CD8-positive, alpha-beta memory T cell (primary cell): ENCODE measurements at places on chromosomes 4 and X.

DNA sequence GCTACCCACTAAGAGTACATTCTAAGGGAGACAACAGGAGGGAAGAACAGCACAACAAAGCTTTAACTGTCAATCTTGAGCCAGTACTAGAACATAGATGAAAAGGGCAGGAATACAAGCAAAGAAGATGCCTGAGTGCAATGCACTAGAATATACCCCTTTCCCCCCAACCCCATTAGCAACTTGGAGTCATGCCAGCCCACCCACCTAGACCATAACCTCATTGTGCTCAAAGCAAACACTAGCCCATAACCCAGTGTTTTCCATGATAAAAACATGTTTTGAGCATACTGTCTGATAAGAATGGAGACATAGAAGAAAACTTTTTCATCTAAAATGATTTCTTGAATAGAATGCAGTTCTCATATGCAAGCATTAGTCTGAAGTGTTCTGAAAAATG is 183.2 kb downstream of the RAP1GDS1 start:
- DNase-seq: no peak

DNA sequence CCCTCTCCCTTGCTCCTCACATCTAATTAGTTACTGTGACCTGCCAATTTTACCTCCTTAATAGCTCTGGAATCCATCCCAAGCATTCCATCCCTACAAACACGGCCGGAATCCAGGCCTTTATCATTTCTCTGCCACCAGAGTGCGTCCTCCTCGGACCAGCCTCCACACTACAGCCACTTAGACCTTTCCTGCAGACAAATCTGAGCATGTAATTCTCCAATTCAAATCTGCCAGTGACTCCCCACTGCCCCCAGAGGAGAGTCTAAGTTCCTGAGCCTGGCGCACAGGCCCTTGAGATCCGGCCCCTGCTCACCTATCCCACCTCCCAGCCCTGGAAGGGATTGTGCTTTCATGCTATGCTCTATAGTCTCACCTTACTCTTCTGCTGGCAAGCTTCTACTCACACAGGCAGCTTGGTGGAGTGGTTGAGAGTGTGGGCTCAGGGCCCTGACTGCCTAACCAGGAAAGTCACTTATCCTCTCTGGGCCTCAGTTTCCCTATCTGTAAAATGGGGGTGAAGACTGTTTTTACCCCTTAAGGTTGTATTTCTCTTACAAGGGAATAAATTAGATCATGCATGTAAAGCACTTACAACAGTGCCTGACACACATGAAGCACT is 31.2 kb downstream of the PJA1 start:
- no peak for DNase-seq

- DNase-seq: no peak
Measured at GRCh38 chrX:69179380-69179911, 14.2 kb upstream of the PJA1 start.

- no peak for DNase-seq
Measured at GRCh38 chr4:169603312-169603711, 9.1 kb downstream of the NEK1 start.

- DNase-seq: no peak
Measured at GRCh38 chrX:11329021-11329420, 35.8 kb downstream of the AMELX start.

DNA sequence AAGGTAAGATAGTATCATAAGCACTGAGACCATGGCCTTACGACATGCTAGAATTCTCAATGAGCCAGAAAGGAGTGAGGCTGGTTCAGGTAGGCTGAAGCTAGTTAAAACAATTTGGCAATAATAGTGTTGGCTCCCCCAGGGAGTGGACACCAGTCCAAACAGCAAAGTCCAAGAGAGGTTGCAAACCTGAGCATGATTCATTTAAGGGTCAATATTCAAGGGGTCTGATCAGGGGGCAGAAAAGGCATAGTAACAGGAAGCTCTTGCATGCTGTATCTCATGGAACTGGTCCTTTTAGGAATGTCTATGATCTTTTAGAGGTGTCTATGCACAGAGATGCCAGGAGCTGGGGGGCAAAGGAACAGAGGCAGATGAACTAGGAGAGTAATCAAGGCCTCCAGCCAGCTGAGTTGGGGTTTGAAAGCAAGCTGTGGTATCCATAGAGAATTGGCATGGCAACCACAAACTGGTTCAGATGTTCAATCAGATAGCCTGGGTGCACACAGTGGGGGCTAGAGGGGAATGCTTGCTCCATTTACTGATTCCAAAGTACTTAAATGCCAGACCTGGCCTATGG is 5.1 kb downstream of the GJB1 start:
- DNase-seq: no peak

DNA sequence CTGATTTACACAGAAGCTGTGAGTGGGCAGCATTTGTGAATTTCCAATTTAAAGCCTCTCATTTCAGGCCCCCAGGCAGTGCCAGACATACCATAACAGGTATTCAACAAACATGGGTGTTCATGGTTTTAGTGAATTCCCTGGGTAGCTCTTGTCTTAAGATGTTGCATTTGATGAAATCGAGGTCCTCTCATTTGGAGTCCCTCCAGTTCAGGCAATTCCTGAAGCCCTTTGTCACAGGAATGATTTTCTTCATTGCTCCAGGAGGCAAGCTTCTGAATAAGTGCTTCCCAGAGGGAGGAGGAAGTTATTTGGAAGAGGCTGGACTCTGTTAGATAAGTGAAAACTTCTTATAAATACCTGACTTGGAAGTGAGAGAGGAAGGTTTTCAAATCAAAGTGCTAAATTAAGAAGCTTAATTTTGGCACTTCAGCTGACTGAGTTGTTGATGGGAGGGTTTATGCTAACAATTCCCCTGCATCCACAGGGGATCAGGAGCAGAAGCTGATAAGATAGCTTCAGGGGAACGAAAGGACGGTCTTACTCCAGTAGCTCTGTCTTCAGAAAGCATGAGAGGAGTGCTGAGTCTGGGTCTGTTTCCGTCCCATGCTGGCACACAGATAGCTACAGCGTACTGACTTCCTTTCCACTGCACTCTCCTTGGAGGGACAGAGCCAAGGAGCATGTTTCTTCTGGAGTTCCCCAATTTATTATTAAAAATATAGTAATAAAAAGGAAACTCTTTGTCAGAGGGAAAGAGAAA is 543.1 kb downstream of the GBA3 start:
- no peak for DNase-seq

- peak; percentile 6 for DNase-seq
Measured at GRCh38 chr4:164731827-164732474, 22.0 kb upstream of the SMIM31 start.
